GM18507 (cell line): ENCODE measurements at places on chromosomes 3 and 15.

GRCh38 chr3:43406643-43407023 lies 120.3 kb downstream of the SNRK start:
- no peak for DNase-seq

GRCh38 chr15:36263666-36264065 lies 315.8 kb upstream of the CDIN1 start:
- DNase-seq, result no peak

GRCh38 chr3:137325170-137325569 lies 367.4 kb downstream of the IL20RB start:
- DNase-seq, result no peak

GRCh38 chr3:172541945-172542488 lies 18.8 kb upstream of the TNFSF10 start:
- no peak for DNase-seq

DNA sequence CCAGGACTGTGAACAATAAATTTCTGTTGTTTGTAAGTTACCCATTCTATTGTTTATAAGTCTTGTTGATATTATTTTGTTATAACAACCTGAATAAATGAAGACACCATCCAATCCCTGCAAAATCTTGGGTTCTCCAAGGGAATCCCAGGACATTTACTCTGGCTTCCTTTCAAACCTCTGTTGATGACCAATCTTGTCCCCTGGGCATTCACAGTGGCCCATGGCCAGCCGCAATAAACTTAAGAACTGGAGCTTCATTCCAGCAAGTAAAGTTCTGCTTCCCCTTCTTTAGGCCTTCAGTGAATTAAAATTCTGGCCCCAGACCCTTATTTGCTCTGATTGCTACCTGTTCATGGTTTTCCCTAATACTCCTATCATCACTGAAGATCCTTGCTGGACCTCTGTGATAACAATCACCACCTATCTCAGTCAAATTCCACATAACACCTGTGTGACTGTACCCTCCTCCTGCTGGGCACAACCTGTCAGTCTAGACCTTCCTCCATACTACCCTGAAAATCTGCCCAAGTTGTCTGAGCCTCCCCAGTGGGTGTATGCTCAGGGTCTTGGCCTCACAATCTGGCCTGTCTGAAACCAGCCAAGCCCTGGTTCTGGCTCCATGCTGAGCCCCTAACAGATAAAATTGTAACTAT lies 153.1 kb downstream of the SEMA6D start:
- DNase-seq, result no peak
